ENCODE measurements at places on chromosomes 16 and 17.

DNA sequence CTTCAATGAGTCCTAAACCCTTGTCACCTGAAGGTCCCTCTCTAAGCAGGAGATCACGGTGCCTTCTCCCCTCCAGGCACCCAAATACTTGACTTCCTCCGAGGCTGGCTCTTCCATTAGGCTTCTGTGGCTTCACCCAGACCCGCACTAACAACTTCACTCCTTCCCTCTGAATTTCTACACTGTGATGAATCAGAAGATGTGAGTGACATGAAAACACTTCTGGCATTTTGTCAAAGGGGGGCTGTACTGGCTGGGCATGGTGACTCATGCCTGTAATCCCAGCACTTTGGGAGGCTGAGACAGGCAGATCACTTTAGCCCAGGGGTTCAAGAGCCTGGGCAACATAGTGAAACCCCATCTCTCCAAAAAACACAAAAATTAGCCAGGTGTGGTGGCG lies 72.6 kb upstream of the CNEP1R1 start:
- DNase-seq: no peak

GRCh38 chr17:79952265-79952877 lies 83.3 kb downstream of the TBC1D16 start:
- no peak for DNase-seq

- no peak for DNase-seq
Observed at GRCh38 chr17:3884188-3884587, 8.7 kb downstream of the CAMKK1 start.

DNA sequence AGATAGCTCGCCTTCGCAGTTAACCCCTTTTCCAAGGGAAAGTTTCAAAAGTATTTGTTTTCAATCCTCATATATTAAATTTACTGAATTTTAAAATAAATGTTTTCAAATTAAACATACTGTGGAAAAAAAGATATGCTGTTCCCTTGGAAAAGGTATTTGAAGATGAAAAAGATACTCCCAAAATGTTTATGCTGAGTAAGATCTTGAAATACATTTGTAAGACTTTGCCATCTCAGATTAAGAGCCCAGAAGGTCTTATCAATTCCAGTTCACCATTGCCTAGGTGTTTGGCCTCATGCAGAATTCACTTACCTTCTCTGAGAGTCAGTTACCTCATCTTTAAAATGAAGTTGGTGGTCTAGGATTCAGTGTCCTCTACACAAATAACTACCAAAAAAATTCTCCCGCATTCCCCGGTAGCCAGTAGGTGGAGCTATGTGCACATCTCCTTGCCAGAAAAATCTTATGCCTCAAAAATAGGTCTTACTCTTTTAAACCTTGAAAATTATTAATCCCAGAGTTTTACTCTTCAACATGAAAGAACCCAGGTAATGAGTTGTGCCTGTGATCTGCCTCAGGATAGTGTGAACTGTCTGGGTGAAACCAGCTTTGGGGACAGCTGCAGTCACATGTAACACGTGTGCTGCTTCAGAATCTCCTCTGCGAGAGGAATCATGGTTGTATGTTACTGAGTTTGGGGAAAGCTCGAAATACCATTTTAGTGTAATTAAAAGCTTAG lies 178.3 kb downstream of the MRTFB start:
- DNase-seq: peak; percentile 56

DNA sequence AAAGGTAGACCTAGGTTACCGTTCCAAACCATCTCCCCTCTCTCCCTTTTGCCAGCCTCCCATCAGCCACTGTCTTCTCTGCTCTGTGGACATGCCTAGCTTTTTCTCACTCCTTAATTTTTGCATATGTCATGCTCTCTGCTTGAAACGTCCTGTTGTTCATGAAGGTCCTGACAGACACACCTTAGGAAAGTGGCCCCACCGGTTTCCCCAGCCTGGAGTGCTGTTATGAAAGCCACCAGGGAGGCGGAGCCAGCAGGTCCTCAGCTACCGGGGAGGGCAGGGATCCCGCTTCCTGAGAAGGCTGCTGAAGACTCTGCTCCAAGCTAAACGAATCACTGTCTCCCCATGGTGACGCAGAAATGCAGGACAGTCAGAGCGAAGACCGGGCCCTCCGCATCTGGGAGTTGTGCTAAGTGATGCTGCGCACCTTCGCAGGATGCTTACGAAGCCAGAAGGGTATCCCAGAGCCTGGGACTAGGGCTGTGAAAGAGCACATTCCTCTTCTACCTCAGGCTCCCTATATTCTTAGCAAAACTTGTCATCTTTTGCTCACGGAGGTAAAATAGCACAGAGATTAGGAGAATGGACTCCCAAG lies 2.3 kb upstream of the SLC16A11 start:
- peak; percentile 36 for DNase-seq

DNA sequence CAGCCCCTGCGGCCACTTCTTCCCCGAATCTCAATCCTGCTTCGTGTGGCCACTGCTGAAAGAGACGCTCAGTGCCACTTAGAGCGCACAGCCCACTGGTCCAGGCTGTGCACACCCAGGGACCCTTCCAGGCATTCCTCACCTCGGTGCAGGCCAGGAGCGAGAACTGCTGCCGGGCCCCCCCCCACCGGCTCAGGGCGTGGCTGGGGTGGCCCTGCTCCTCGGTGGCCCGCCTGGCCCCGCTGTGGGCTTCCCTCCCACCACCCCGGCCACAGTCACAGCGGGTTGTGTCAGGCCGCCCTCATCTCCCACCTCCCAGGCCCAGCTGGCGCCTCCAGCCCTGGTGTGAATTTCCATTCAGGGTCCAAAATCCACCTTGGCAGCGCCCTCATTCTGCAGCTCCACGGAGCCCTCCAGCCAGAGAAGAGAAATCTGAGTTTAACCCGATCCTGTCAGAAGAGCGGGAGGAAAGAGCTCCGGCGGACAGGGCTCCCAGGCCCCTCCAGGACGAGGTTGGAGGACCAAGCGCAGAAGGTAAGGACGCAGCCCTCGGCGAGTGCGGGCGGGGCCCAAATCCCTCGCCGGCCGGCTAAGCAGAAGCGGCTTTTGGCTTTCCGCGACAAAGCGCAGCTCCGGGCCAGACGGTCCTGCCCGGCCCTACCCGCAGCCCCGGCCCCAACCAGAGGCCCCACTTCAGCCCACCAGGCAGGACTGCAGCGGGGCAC lies 12.0 kb downstream of the TBC1D16 start:
- no peak for DNase-seq

GRCh38 chr17:72387487-72387886 lies 266.7 kb downstream of the SOX9 start:
- no peak for DNase-seq

GRCh38 chr17:52106638-52107261 lies 51.8 kb downstream of the CA10 start:
- DNase-seq: peak; percentile 21

- peak; percentile 90 for DNase-seq
Observed at GRCh38 chr16:3074860-3075522, 9.6 kb downstream of the IL32 start.

DNA sequence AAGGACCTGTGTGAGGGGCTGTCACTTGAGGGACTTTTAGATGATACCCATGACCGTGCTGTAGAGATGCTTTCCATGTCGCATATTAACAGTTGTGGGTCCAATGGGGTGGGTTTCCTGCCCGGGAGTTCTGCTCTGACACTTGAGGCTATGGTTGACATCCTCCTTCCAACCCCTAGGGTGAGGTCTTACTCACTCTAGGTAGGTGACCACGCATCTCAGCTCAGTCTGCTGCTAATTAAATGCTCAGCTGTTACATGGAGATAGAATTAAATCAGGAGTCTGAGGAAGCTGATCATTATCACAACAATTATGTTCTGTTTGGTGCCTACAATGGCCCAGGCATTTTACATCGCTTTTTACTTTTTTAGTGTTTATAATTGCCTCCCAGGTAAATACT lies 40.2 kb downstream of the OSBPL7 start:
- no peak for DNase-seq

- no peak for DNase-seq
Observed at GRCh38 chr16:73796241-73796640, 500.4 kb upstream of the PSMD7 start.

DNA sequence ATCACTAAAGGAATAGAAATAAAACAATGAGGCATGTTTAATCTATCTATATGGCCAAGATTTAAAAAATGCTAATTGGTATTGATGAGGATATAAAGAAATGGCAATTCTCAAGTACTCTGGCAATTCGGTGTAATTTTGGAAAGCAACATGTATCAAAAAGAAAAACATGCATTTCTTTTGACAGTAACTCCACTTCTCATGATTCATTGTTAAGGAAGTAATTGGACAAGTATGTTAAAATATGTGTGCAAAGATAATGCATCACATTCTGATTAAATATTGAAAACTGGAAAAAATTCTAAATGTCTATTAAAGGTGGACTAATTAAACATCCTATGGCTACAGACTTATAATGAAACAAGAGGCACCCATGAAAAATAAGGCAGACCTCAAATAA lies 81.2 kb downstream of the CREBBP start:
- DNase-seq: no peak

GRCh38 chr17:33126086-33126485 lies 134.4 kb downstream of the SPACA3 start:
- DNase-seq: no peak

- DNase-seq: no peak
Observed at GRCh38 chr16:11976850-11977375, 379 bp downstream of the SNX29 start.

GRCh38 chr16:48444574-48444973 lies 59.4 kb upstream of the SIAH1 start:
- no peak for DNase-seq

DNA sequence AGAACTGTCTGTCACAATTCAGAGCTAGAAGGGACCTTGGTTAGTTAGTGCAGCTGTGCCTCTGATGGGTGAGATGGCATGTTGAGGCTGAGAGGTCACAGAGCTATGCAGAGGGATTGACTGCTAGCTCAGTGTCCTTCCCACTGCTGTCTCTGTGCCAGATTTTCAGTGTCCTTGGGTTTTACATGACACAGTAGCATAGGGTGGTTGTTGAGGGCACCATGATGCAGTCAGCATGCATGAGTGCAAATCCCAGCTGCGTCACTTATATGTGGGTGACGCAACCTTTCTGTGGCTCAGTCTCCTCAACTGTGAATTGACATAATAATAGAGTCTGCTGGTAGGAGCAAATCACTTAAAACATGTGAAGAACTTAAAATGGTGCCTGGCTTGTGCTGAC lies 2.7 kb downstream of the MT1A start:
- DNase-seq: no peak

DNA sequence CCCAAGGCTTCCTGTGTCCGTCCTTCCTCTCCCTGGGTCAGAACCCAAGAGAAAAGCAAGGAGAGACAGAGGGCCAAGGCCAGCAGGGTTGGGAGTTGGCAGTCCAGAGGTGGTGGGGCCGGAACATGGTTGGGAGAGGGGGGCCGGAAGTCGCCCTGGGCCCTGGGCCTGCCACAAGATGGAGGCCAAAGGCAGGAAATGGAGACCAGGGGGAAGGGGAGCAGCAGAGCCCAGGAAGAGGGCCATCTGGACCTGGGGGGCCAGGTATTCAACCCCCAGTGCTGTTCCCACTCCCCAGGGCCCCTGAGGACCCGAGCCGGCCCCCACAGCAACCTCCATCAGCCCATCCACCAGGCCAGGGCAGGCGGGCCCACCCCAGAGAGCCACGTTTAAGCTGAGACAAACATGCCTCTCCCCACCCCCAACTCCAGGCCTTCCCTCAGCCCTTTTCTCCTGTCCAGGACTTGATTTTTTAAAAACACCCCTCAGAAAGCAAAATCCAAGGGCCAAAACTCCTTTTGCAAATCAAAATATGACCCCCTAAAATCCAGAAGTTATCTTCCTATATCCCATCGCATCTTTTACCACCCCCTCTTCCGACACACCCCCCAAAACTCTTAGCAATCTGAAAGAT lies 4.4 kb upstream of the BCL6B start:
- no peak for DNase-seq

GRCh38 chr17:42311240-42312034 lies 23.1 kb downstream of the STAT5A start:
- DNase-seq: no peak

- no peak for DNase-seq
Observed at GRCh38 chr16:471353-472198, 46.1 kb downstream of the RAB11FIP3 start.

DNA sequence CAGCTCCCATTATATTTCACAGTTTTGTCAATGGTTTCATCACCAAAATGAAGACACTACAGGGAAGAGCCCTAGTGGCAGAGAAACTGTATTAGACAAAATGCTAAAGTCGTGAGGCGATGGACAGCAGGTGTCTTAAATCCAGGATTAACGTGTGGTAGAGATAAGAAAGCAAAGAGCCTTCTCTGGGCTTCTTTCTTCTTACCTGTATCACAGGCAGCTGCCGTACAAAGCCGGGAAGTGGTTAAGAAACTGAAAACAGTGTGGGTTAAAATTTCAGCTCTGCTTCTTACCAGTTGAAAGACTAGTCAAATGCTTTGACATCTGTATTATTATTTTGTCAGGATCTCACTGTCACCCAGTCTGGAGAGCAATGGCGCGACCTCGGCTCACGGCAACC lies 98.2 kb upstream of the NUDT7 start:
- DNase-seq: no peak

- peak; percentile 63 for DNase-seq
Observed at GRCh38 chr16:80591071-80591915, 50.5 kb downstream of the DYNLRB2 start.

DNA sequence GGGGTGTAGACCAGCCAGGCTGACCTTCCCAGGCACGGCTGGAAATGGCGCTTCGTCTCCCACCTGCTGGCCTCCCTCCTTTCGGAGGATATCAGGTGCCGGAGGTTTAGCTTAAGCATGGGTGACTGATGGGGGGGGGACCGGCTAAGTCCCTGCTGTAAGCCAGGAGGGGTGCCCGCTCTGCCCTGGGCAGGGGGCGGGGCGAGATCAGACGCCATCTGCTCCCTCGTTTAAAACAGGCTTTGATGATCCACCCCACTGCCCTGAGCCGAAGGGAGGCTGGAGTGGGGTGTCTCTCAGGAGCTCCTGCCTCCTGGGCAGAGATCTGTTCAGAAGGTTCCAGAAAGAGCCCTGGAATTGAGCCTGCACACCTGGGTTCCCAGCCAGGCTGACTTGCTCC lies 26.0 kb downstream of the C16orf74 start:
- DNase-seq: no peak

GRCh38 chr17:2034157-2034556 lies 4.2 kb downstream of the DPH1 start:
- DNase-seq: no peak

DNA sequence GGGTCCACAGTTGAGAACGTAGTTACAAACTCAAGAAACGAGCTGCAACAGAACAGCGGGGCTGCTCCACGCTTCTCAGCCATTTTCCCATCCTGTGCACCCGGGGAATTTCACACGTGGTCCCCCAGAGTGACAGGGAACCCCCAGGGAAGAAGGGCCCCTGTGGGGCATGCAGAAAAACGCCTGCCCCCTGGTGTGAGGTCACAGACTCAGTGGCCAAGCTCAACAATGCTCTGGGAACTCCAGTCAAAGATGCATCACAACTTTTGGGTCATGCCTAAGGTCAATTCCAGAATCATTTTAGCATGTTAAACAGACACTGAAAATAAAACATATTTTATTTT lies 115.4 kb downstream of the ZNF778 start:
- no peak for DNase-seq

GRCh38 chr17:40399185-40399584 lies 18.5 kb downstream of the TOP2A start:
- DNase-seq: peak; percentile 35

DNA sequence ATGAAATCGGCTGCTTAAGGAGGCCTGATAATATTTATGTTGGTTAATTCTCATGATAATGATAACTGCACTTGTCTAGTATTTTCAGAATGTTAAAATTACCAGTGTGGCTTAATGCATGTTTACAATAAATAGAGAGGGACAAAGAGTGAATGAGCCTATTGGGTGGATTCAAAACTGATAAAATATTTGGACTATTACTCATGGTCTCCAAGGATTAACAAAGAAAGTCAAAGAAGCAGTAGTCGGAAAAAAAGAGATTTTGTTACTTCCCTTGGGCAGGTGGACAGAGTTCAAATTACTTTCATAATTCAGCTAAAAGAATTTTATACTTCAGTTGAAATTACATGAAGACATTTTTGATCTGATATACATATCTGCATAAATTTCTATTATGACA lies 258.2 kb upstream of the PMFBP1 start:
- no peak for DNase-seq

Measured in CD4-positive, alpha-beta T cell treated with Interleukin-15 for 4 hours (primary cell).